ENCODE measurements at places on chromosomes 7 and 10.

- DNase-seq = no peak
Measured at GRCh38 chr7:157520249-157520648, 183.4 kb downstream of the DNAJB6 start.

GRCh38 chr10:31263903-31264302, 55.1 kb upstream of the ZEB1 start:
- no peak for DNase-seq

DNA sequence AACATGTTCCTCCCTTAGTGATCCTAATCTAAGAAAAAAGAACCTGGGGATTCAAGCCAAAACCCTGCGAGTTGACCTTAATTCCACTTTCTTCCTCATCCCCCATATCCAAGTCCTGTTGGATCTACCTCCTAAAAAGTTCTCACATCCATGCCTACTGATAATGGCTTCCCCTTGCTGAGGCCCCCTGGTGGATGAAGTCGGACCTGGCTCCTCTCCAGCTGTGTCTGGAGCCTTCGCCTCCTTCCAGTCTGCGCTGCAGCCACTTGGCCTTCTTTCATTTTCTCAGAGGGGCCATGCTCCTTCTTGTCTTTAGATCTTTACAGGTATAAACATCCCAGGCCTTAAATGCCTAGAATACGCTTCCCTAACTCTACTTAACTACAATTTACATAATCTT, 8.1 kb downstream of the PDE1C start:
- peak; percentile 13 for DNase-seq

DNA sequence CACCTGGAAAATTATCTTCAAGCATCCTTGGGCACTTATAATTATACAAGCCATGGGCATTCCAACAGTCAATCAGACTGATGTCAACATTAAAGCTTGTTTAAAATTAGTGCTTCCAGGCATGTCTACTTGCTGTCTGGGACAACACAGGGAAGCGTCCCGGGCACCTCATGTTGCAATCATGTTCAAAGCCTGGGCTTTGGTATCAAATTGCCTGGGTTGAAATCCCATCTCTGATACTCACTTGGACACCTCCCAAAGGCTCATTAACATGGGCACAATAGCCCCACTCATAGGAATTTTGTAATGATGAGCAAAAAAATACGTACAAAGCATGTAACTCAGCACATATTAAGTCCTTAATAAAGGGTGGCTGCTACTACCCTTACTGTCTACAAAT, 14.4 kb downstream of the AIFM2 start:
- no peak for DNase-seq
